ENCODE measurements at places on chromosomes 2 and 18.

DNA sequence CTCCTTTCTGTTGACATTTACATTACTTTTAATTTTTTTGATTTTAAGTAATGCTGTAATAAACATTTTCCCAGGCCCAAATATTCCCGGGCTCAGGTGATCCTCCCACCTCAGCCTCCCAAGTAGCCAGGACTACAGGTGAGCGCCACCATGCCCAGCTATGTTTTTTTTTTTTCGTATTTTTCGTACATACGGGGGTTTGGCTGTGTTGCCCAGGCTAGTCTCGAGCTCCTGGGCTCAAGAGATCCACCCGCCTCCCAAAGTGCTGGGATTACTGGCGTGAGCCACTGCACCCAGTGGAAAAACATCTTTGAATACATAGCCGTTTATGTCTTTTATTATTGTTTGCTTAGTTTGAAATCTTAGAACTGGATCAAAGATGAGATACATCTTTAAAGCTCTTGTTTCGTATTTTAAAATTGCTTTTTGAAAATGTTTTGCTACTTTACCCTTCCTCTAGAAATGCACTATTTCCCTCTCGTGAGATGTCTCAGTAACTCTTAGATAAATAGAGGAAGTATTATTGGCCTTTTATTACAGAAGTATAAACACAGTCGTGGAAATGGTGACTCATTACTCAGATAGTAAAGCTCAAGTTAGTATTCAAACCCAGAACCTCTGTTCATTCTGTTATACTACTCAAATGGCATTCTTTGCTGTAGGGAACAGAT is 2.4 kb downstream of the SMCHD1 start:
- no peak for DNase-seq

DNA sequence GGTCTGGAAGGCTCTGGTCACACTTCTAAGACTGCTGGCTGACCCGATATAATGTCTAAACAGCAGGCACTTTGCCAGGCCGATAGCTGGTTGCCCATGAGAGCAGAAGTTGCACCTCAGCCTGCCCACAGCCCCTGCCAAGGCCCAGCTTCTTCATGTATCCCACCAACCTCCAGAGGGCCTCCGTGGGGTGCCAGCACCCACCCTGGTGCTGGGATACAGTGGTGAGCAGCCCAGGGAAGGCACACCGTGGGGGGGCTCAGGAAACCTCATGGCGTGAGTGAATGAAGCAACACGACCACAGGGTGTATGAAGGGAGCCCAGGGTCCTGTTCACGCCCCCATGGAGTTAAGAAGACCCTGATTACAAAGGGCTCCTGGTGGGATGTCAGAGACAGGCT is 16.2 kb upstream of the GLI2 start:
- DNase-seq: no peak

GRCh38 chr2:164015328-164016123 is 279.7 kb upstream of the FIGN start:
- DNase-seq: no peak

DNA sequence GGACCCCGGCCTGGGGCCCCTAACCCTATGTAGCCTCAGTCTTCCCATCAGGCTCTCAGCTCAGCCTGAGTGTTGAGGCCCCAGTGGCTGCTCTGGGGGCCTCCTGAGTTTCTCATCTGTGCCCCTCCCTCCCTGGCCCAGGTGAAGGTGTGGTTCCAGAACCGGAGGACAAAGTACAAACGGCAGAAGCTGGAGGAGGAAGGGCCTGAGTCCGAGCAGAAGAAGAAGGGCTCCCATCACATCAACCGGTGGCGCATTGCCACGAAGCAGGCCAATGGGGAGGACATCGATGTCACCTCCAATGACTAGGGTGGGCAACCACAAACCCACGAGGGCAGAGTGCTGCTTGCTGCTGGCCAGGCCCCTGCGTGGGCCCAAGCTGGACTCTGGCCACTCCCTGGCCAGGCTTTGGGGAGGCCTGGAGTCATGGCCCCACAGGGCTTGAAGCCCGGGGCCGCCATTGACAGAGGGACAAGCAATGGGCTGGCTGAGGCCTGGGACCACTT is 16.4 kb downstream of the EMX1 start:
- DNase-seq: no peak

DNA sequence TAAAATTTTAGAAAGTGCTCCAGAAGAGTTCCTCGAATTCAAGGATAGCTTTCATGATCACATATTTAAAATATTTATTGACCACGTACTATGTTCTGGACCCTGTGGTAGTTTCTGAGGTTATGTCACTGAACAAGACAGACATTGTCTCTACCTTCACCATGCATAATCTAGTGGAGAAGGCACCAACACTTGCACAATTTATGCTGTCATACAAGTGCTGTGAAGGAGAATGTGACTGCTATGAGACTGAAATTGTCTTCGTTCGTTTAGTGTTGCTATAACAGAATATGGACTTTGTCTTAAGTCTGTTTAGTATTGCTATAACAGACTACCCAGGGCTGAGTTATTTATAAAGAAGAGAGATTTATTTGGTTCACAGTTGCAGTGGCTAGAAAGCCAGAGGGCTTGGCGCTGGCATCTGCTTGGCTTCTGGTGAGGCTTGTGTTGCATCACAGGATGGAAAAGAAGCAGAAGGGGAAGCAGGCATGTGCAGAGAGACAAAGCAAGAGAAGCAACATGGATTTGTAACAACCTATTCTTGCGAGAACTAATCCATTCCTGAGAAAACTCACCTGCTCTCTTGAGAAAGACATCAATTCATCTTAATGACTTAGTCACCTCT is 50.0 kb upstream of the RFX8 start:
- DNase-seq: no peak

Data from stimulated activated CD8-positive, alpha-beta memory T cell treated with anti-CD3 and anti-CD28 coated beads, Interleukin-4, amount 100 ng/mL, for 48 hours (primary cell).